Activated T-cell treated with anti-CD3 and anti-CD28 coated beads, Interleukin-2, amount 50 U/mL, for 4 hours (primary cell): ENCODE measurements at places on chromosomes 6 and 20. TPM values are rescaled to one million over a fixed set of nuclear protein-coding genes. Genes with fewer than 3 reads are reported as not detected.

The ZNF343 gene
- total RNA-seq, result 10.4 TPM

The FAM217A gene
- total RNA-seq, result not detected

The SPATA25 gene
- total RNA-seq, result 0.73 TPM

The CHRNA4 gene
- not detected for total RNA-seq

The PDYN gene
- not detected for total RNA-seq

DNA sequence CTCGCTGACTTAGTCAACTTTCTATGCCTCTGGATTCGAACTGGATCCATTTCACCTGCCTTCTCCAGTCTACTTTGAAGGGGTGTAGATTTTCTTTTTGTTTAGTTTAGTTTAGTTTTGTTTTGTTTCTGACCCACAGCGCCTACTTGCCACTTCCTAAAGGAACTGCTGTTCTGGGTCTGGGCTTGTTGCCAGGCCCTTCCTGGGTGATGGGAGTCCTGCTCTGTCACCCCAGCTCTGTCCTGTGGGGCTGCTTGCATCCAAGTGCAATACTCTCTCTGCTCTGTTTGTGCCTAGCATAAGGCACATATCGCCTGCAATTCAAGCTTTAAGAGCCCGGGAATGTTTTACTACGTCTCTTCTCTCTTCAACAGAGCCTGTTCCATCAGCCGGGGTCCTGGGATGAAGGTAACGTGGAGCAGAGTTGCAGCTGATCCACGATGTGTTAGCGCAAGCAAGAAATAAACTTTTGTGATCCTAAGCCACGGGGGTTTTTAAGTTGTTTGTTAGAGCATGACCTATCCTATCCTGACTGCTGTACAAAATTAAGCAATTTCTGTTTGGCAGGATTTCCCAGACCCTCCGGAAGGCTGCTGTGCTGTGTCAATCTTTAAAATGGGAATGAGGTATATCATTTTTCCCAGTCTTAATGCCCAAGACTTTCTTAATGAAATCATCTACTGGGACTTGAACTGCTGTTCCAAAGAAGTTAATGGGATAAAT is 30.9 kb upstream of the TAGAP start:
- DNase-seq, result no peak

GRCh38 chr6:86192123-86192522 is 549.4 kb upstream of the SYNCRIP start:
- DNase-seq, result no peak

- peak; percentile 6 for DNase-seq
Observed at GRCh38 chr6:139378882-139379341, 4.5 kb upstream of the CITED2 start.

DNA sequence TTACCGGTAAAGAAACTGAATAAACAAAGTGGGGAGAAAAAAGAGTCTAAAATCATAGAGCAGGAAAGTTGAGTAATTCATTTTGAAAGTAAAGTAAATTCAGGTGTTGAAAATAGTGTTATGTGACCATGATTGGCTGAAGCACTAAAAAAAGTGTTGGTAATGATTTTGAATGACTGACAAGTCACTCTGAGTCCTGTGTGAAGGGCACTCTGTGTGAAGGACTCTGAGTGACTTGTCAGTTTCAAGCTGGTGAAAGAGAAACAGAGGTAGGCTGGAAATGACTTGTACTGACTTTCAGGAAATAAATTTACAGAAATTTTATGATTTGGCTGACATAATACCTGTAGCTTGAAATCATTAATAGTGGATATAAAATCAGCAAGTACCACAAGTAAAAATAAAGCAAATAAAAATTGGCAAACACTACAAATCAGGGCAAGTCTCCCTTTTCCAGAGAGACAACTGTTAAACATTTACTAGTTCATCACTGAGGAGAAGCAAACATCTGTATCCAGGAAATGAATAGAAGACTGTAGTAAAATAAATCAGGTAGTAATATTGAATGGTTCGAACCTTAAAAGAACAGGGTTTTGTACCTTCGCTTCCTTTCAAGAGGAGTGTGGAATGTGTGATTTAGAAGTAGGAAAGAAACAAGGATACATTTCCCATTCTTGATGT is 630.6 kb downstream of the GRIK2 start:
- DNase-seq, result no peak

GRCh38 chr6:31575952-31576685 is 754 bp downstream of the TNF start:
- DNase-seq, result no peak

DNA sequence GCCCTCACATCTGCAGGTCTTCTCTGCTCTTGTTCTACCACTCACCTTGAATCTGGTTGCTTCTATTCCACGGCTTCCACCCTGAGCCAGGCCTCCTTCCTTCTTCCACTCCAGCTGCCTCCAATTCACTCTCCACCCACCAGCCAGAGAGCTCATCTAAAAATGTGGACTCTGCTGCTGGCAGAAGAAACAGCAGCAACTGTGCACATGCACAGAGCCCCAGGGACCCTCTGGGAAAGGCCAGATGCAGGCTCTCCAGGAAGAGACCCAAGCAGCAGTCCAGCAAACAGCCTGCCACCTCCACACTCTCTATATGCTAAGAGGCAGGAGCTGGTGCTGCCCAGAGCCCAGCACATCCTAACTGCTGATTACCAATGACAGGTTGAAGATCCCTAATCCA is 162.6 kb upstream of the TOP1 start:
- no peak for DNase-seq

DNA sequence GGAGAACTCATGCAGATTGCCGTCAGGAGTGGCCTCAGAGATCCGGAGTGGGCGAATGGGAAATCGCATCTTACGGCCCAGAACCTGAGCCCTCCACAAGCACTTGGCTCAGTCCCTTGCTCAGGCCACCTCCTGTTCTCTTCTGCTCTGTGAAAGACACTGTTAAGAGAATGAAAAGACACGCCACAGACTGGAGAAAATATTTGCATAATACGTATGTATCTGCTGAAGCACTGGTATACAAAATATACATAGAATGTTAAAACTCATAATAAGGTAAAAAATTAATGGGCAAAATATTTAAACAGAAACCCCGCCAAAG is 838 bp upstream of the POM121L2 start:
- no peak for DNase-seq
